Mucosa of gallbladder (tissue), 1 donor: ENCODE measurements at places on chromosomes 1 and 21.
A peak's percentile ranks its signal among the peaks of the same experiment; 100 is the strongest.

DNA sequence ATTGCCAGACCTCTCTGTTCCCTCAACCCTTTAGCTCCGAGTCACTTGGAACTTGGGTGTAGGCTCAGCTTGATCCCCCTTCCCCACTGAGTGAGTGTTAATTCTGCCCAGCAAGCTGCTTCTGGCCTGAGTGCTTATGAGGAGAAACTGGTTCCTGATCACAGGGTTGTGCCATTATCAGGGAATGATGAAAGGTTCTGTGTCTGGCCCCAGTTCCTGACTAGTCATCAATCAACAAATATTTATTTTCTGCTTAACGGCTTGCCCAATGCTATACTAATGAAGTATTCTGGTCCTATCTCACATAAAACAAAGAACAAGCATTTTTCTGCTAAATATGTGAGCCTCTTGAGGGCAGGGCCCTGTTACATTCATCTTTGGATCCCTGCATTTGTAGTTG is 20.8 kb downstream of the CC2D1B start:
- DNase-seq, result no peak

DNA sequence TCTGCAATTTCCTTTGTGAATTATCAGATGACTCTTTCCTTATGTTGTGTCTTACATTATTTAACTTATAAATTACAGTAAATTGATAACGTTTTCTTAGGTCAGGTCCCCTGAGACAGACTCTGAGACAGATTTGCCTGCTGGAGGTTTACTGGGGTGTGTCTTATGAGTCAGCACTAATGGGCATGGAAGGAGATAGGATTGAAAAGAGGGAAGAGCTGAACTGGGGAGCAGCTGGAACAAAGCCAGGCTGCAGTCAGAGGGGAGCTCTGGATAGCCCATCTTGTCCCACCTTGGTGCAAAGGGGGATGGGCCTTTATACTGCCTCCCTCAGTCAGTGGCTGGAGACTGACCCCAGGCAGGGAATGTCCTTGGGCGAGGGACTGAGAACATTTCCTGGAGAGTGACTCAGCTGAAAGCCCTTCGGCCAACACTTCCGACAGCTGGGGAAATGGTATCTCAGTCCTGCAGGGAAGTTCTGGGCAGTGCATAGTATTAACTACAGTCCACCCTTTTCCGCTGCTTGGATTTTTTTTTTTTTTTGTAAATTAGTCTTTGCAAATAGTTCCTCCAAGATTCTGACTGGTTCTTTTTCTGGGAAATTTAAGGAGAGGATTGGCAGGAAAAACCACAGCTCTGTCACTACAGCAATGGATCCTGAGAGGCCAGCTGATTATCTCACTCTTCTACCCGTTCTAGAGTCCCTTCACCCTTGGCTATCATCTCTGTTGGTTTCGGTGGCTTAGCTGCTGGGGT is 39.1 kb upstream of the CDC42BPA start:
- peak; percentile 69 for DNase-seq

DNA sequence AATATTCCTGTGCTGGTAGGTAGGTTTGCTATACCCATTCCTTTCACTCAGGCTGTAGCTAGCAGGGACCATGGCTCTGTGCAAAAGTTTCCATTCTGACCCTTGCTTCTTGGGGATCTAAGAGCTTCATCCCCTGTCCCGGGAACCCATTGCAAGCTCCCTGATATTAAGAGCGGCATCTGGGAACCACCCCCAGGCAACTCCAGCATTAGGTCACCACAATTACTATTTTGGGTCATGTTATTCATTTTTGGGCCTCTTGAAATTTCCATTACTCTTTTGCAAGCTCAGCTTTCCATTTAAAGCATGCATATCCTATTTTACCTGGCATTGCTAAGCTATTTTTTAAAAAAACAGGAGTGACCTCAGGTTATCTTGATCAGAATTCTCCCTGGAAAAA is 22.1 kb upstream of the ACTRT2 start:
- no peak for DNase-seq

DNA sequence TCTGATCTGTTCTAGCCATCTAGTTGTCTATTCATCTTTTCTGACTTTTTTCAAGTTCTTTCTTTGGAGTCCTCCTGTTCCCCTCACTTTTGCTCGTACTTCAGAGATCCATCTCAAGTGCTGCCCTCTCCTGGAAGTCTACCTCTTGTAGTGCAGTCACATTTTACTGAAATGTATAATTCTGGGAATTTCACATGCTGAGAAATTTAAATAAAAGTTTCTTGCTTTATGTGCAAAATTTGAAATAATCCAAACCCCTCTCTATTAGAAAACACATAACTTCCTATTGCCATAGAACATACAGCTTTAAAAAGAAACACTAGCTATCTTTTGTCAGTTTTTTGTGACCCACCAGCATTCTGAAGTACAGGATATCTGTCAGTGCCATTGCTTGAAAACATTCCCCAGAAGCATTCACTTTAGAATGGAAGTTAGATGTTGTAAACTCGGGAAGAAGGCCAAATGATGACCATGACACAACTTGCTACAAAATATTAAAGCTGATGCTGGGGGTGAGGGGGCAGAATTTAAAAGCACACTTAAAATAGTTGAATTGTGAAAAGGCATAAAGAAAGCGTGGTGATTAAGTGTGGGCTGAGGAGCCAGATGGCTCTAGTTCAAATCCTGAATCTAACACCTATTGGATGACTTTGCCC is 22.0 kb downstream of the RLF start:
- DNase-seq, result no peak

- no peak for DNase-seq
These were observed 71.7 kb upstream of the ANGPTL1 start for GRCh38 chr1:178942285-178943198.

DNA sequence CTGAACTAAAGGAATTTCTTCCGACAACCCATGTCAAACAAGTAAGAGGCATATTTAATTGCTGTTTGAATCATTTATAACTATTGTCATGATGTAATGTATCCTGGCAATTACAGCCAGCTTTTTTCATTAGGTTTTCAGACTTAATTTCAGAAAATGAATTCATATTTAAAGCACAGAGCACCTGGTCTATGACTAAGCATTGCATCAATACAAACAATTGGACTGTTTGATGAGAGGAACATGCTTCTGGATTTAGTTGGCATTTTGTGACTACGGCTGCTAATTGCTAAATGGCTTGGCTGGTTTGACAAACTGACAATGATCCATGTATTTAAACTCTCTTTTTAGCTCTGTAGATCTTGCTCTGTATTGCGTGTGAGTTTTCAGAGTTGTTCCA is 853.4 kb downstream of the NCAM2 start:
- DNase-seq, result no peak

- DNase-seq, result no peak
These were observed 12.2 kb downstream of the SDCCAG8 start for GRCh38 chr1:243267914-243268653.

DNA sequence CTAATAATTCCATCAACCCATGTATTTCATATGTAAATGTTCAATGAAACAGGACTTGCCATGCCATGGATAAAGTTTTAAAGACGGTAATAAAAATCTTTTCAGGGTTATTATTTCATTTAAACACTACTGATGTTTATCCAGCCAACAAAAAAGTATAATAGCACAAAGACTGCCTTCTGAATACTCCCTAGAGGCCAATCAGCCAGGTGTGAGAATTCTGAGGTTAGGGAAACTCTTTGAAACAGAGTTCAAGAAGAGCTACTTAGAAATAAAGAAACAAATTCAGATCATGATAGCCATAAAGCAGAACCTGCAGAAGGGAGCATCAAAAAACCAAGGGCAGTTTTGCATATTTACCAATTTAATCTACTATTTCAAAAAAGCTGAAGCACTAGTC is 48.7 kb downstream of the AKT3 start:
- DNase-seq, result no peak

DNA sequence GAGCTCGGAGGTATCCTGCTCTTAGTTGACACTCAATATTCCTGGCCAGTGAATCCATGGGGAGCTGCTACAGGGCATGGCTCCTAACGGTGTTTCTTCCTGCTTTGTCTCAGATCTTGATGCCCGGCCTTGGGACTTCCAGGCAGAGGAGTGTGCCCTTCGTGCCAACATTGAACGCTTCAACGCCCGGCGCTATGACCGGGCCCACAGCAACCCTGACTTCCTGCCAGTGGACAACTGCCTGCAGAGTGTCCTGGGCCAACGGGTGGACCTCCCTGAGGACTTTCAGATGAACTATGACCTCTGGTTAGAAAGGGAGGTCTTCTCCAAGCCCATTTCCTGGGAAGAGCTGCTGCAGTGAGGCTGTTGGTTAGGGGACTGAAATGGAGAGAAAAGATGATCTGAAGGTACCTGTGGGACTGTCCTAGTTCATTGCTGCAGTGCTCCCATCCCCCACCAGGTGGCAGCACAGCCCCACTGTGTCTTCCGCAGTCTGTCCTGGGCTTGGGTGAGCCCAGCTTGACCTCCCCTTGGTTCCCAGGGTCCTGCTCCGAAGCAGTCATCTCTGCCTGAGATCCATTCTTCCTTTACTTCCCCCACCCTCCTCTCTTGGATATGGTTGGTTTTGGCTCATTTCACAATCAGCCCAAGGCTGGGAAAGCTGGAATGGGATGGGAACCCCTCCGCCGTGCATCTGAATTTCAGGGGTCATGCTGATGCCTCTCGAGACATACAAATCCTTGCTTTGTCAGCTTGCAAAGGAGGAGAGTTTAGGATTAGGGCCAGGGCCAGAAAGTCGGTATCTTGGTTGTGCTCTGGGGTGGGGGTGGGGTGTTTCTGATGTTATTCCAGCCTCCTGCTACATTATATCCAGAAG is 16.7 kb downstream of the ALX3 start:
- DNase-seq, result peak; percentile 56

GRCh38 chr1:226943927-226944326 is 3.8 kb downstream of the COQ8A start:
- DNase-seq, result no peak

GRCh38 chr1:167054946-167055630 is 35.1 kb downstream of the GPA33 start:
- DNase-seq, result no peak

DNA sequence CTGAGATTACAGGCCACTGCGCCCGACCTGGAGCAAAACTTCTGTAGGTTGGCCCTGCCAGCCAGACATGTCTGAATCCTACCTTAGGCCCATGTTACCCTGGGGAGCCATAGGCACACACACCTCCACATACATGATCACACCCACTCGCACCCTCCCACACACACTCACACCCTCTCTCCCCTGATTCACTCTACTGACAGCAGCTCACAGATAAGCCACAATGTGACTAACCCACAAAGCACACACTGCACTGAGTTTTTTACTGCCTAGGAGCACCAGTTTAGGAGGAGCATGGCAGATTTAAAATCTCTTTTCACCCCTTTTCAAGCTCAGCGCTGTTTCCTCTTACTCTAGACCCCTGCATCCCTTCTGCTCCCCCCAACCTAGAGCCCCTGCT is 41.7 kb downstream of the SLC30A1 start:
- no peak for DNase-seq

DNA sequence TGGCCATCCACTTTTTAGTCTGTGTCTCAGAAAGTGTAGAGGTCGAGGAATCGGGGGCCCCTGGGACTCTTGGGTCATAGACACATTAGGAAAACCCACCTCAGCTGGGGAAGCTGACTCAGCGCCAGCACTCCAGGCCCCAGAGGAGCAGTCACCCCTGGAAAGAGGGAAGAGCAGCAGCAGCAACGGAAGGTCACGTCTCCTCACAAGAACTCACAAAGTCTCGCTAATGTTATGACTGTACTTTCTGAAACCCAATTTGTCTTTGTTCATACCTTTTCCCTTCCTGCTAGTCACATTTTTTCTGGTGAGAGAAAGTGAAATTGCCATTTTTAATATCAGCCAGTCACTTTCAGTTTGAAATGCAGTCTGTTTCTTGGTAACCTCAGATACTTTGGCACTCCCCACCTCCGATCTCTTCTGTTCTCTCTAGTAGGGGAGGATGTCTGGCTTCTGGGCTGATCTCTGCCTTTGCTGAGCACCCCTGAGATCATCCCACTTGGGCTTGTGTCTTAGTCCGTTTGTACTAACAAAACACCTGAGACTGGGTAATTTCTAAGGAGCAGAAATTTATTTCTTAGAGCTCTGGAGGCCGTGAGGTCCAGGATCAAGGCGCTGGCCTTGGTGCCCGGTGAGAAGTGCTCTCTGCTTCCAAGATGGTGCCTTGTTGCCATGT is 6.0 kb upstream of the NLRP3 start:
- DNase-seq, result no peak

DNA sequence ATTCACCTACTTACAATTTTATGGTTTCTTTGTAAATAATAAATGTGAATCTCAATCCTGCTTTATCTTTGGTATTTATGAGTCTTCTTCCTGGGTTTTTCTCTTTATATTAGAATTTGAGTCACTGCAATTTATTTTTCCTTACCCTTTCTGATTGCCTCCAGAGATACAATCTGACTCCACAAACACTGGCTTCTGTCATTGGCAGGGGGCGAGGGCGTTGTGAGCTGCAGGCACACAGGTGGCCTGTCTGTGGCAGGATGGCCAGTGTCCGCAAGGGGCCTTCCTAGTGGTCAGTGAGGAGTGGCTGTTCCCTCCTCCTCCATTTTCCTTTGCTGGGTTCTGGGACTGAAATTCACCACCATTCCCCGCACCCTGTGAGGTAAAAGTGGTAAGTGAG is 2.0 kb upstream of the MTARC1 start:
- DNase-seq, result no peak

- no peak for DNase-seq
These were observed 714.1 kb upstream of the CHRM3 start for GRCh38 chr1:238672262-238672661.

DNA sequence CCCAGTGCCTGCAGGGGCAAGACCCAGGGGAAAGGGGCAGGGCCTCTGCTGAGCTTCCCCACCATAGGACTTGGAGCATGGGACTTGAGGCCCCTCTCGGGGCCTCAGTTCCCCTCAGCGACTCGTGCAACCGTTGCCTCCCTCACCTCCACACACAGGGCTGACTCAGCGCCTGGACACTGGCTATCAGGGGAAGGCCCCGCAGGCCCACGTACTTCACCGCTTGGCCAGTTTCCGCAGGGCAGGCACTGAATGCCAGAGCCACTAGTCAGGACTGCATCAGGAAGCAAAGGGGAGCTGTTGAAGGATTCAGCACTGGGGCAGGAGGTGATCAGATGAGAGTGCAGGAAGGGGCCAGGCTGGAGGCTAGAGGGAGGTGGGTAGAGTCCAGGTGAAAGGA is 15.5 kb upstream of the FAM131C start:
- no peak for DNase-seq

- DNase-seq, result no peak
These were observed 251.9 kb downstream of the SDCCAG8 start for GRCh38 chr1:243507672-243508302.

GRCh38 chr1:106534612-106535011 is 521.9 kb upstream of the PRMT6 start:
- no peak for DNase-seq

DNA sequence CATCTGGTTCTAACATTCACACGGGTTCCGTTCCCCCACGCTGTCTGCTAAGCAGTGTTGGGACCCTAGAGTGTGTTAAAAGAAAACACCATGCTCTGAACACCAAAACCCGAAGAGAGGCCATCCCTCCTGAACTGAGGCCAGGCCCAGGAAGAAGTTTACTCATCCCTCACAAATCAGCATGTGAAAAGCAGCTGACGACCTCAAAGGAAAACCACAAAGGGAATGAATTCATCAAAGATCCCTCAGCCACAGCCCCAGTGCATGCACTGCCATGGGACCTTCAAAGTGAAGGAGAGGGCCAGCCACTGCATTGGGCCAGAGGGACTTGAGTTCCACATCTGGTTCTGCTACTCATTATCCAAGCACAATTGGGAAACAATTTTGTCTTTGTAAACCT is 7.0 kb upstream of the PSEN2 start:
- DNase-seq, result no peak

GRCh38 chr1:178530037-178530402 is 17.1 kb downstream of the TEX35 start:
- DNase-seq, result no peak

- no peak for DNase-seq
These were observed 4.0 kb downstream of the RNF11 start for GRCh38 chr1:51240084-51240483.
